ENCODE measurements at places on chromosomes 4 and X.

- H3K36me3 ChIP-seq: no peaks in the 10 kb centered on the region
- no peak overlapping the region for H3K4me3 ChIP-seq
- no peaks in the 10 kb centered on the region for H3K4me1 ChIP-seq
- no peak for DNase-seq
- no peaks in the 10 kb centered on the region for H3K27me3 ChIP-seq
Measured at GRCh38 chr4:111934314-111934713, 210.9 kb upstream of the FAM241A start.

GRCh38 chr4:155757745-155758265, 1.0 kb upstream of the GUCY1B1 start:
- no peak for DNase-seq
- H3K27ac ChIP-seq: peak overlapping the region; percentile 88
- peaks cover 18% of the 10 kb centered on the region for H3K4me1 ChIP-seq
- H3K27me3 ChIP-seq: peaks cover 2% of the 10 kb centered on the region
- no peak overlapping the region for H3K4me3 ChIP-seq

- DNase-seq: no peak
- H3K4me3 ChIP-seq: no peak overlapping the region
- H3K27ac ChIP-seq: no peak overlapping the region
- H3K4me1 ChIP-seq: peaks cover 40% of the 10 kb centered on the region
- peaks cover 7% of the 10 kb centered on the region for H3K27me3 ChIP-seq
Measured at GRCh38 chr4:15913631-15913970, 24.9 kb downstream of the FGFBP1 start.

- H3K4me1 ChIP-seq: peaks cover 12% of the 10 kb centered on the region
- peaks cover 3% of the 10 kb centered on the region for H3K27me3 ChIP-seq
- no peaks in the 10 kb centered on the region for H3K36me3 ChIP-seq
- no peak overlapping the region for H3K27ac ChIP-seq
- DNase-seq: no peak
Measured at GRCh38 chrX:72280321-72280845, 3.3 kb upstream of the RPS4X start.

DNA sequence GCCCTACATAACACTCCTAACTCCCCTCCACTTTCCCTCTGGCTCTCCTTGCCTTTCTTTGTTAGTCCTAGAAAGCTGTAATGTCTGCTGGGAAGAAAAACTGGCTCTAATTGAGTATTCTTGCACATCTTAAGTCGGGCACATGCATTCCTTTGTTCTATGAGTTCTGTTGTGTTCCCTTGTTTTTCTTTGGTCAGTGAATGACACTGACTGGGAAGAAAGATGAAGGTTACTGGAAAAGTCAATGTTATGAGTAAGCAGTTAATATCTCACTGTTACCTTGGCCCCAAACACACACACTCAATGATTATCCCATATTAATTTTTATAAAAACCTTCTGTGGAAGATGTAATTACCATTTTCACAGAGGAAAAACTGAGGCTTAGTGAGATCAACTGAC, 215.9 kb downstream of the SOWAHB start:
- H3K36me3 ChIP-seq: no peaks in the 10 kb centered on the region
- H3K27ac ChIP-seq: no peak overlapping the region
- DNase-seq: no peak
- H3K4me1 ChIP-seq: no peaks in the 10 kb centered on the region
- H3K4me3 ChIP-seq: no peak overlapping the region
- H3K27me3 ChIP-seq: peaks cover 19% of the 10 kb centered on the region

DNA sequence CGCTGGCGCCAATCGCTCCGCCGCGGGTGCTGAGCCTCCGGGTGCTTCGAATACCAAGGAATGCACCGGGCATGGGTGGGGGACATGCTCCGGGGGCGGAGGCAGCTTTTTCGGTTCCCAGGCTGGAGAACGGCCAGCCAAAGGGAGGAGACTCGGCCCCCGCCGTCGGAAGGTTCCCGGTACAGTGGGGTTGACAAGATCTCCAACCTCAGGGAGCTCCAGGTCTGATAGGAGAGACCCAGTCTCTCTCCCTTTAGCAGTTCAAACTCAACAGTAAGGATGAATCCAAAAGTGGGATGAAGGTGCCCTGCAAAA, 29.1 kb upstream of the BCORL1 start:
- H3K36me3 ChIP-seq: peaks cover 4% of the 10 kb centered on the region
- H3K27me3 ChIP-seq: peaks cover 6% of the 10 kb centered on the region
- no peak for DNase-seq
- no peak overlapping the region for H3K27ac ChIP-seq

DNA sequence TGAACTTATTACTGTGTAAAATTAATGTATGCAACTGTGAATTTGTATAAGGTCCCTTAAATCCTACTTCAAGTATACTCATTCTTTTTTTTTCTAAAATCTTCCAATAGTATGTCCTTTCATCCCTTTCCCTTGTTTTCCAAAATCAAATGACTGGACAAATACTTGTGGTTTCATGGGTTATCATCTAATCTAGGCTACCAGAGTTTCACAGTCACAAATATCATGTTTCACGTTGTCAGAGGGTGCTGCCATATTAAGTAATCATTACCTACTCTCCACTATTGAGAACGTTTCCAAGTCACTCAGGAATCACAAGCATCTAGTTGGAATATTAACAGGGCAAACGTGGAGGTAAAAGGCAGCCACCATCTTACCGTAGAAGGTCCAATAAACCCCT, 1235.0 kb upstream of the TENM3 start:
- H3K27ac ChIP-seq: no peak overlapping the region
- no peak overlapping the region for H3K4me3 ChIP-seq
- no peak for DNase-seq
- H3K36me3 ChIP-seq: no peaks in the 10 kb centered on the region
- H3K4me1 ChIP-seq: no peaks in the 10 kb centered on the region

DNA sequence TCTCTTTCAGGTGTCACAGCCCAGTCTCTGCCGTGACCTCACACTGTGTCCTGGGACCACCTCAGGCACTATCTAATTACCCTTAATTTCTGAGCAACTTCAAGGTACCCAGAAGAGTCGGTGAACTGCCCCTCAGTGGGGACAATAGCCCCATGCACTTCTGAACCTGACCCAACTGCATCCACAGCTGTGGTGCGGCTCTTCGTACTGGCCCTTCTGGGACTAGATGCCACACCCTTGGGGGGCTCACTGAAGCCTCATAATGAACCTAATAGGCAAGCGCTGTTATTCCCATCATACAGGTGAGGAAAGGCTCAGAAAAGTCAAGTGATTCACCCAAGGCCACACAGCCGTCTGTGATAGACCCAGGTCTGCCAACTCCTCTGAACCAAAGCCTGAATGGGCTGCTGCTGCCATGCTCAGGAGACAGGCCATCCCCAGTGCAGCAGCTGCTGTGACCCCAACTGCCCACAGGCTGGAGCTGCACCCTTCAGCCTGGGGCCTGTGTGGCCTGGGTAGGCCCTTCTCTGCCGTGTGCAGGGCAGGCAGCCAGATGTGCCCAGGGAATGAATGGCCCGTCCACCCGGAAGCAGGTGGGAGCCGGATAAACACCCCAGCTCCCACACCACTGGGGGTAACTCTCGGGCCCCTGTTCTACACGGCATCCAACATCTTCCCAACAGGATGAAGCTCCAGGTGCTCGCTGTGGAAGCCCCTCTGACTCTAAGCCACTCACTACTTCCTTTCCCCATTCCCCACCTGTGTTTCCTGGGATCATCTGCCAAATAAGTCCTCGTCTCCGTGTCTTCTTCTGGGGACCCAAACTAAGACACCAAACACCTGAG, 35.9 kb downstream of the HMX1 start:
- DNase-seq: no peak
- H3K27me3 ChIP-seq: peaks cover 5% of the 10 kb centered on the region
- H3K4me1 ChIP-seq: no peaks in the 10 kb centered on the region
- no peak overlapping the region for H3K27ac ChIP-seq
- H3K36me3 ChIP-seq: no peaks in the 10 kb centered on the region

- H3K27ac ChIP-seq: no peak overlapping the region
- H3K4me3 ChIP-seq: no peak overlapping the region
- no peak for DNase-seq
Measured at GRCh38 chr4:31923634-31924033, 1203.5 kb downstream of the PCDH7 start.

DNA sequence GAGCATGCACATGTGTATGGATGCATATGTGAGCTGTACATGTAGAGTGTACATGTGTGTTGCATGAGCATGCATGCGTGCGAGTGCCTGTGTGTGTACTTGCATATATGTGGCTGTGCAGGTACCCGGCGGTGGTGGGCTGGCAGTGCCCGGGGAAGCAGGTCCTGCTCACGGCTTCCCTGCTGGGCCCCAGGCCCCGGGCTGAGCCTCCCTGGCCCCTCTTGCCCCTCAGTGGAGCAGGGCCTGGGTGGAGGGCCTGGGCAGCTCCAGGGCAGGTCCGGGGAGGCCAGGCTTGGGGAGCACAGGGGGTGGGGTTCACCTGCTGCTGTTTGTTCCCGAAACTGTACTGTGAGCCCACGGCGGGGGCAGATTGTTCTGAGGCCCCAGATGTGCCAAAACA, 9.4 kb downstream of the NAT8L start:
- no peaks in the 10 kb centered on the region for H3K4me1 ChIP-seq
- no peak for DNase-seq
- H3K36me3 ChIP-seq: no peaks in the 10 kb centered on the region
- H3K4me3 ChIP-seq: no peak overlapping the region
- H3K27me3 ChIP-seq: no peaks in the 10 kb centered on the region

DNA sequence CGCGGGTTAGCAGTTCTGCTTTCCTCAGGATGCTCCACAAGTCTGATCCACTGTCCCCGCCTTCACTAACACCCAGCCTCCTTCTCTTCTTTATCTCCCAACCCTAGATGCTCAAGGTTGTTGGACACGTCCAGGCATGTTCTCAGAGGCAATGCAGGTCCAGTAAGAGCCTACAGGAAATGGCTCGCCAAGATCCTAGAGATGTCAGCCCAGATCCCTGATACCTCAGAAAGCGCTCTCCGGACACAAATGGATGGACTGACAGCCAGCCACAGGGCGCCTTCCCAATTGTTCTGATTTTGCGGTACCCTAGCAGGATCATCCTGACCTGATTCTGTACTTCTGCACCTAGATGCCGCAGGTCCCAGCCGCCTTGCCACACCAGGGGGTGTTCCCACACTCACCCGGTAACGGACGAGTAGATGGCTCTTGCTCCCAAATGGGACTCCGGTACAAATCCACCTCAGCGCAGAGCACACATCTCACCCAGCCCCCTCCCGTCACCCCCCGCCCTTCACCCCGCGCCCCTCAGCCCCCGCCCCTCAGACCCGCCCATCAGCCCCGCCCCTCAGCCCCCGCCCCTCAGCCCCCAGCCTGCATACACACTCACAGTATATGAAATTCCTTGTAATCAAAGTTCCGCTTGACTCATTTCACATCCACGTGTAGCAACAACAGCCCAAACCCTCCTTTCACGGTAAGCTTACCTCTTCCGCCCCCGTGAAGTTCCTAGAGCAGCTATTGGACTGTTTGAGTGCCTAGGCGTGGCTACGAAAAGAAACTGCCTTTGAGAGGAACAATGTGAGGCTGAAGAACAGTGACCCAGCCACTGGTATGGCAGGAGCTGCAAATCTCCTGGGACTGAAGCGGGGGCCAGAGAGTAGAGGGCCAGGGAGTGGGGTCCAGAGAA, at the start of gene EDA2R:
Gene EDA2R (minus strand): TSS at position 488 of the 910 bp plus-strand sequence. CDS start 23,058 bp downstream, outside the sequence.
- peak within 1 kb of the TSS; percentile 65 for H3K4me3 ChIP-seq
- no peaks in the 10 kb centered on the region for H3K36me3 ChIP-seq
- peaks cover 1% of the 10 kb centered on the region for H3K27me3 ChIP-seq

- no peaks in the 10 kb centered on the region for H3K36me3 ChIP-seq
- H3K4me1 ChIP-seq: no peaks in the 10 kb centered on the region
- H3K4me3 ChIP-seq: no peak overlapping the region
- H3K27ac ChIP-seq: no peak overlapping the region
Measured at GRCh38 chrX:7485061-7485460, 337.1 kb upstream of the PUDP start.

DNA sequence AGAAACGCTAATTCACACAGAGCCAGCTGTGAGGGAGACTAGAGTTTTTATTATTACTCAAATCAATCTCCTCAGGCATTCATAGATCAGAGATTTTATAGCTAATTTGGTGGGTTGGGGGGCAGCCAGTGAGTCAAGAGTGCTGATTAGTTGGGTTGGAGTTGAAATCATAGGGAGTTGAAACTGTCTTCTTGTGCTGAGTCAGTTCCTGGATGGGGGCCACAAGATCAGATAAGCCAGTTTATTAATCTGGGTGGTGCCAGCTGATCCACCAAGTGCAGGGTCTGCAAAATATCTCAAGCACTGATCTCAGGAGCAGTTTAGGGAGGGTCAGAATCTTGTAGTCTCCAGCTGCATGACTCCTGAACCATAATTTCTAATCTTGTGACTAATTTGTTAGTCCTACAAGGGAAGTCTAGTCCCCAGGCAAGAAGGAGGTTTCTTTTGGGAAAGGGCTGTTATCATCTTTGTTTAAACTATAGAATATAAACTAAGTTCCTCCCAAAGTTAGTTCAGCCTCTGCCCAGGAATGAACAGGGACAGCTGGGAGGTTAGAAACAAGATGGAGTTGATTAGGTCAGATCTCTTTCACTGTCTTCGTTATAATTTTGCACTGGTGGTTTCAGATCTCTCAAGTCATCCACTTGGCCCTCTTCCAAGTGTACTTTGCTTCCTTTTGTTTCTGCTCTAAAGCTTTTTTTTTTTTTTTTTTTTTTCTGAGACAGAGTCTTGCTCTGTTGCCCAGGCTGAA, 5.4 kb upstream of the NAA11 start:
- no peaks in the 10 kb centered on the region for H3K36me3 ChIP-seq
- H3K4me3 ChIP-seq: no peak overlapping the region
- no peaks in the 10 kb centered on the region for H3K4me1 ChIP-seq
- no peak for DNase-seq
- H3K27ac ChIP-seq: no peak overlapping the region
- H3K27me3 ChIP-seq: no peaks in the 10 kb centered on the region

DNA sequence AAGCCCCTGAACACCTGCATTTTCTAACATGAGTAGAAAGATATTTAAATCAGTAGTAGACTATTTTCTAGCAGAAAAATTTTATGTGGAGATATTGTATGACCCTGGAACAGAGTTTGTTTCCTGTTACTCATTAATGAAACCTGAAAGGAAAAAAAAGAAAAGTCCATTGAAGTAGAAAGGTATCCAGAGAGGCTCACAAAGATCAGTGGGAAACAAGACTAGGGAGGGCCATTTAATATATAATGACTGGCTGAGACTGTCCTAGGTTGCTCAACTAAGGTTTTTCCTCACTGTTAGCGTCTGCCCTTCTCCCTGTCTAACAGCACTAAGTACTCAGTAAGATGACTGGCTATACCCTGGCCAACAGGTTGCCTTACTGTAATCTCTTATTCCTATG, 788.6 kb downstream of the GLUD2 start:
- H3K4me3 ChIP-seq: no peak overlapping the region
- peaks cover 2% of the 10 kb centered on the region for H3K27me3 ChIP-seq
- DNase-seq: no peak
- H3K36me3 ChIP-seq: no peaks in the 10 kb centered on the region

GRCh38 chr4:155759372-155760252, 791 bp downstream of the GUCY1B1 start:
- H3K36me3 ChIP-seq: no peaks in the 10 kb centered on the region
- H3K27me3 ChIP-seq: peaks cover 2% of the 10 kb centered on the region
- peak overlapping the region; percentile 84 for H3K4me3 ChIP-seq
- no peak overlapping the region for H3K27ac ChIP-seq

Measured in immature natural killer cell (primary cell).